Cortex of kidney (tissue), 1 donor: ENCODE measurements at places on chromosomes 4 and X.

GRCh38 chr4:18049446-18049845 is 27.9 kb upstream of the LCORL start:
- DNase-seq = no peak

DNA sequence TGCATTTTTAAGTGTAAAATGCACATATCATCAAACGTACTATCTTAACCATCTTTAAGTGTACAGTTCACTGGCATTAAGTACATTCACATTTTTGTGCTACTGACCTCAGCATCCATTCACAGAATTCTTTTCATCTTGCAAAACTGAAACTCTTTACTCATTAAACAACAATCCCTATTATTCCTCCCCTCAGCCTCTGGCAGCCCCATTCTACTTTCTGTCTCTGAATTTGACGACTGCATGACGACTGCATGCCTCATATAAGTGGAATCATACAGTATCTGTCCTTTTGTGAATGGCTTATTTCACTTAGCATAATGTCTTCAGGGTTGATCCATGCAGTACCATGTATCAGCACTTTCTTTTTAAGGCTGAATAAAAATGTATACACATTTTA is 38.7 kb downstream of the CNKSR2 start:
- no peak for DNase-seq

GRCh38 chrX:1094566-1095333 is 117.7 kb downstream of the CRLF2 start:
- DNase-seq = no peak

DNA sequence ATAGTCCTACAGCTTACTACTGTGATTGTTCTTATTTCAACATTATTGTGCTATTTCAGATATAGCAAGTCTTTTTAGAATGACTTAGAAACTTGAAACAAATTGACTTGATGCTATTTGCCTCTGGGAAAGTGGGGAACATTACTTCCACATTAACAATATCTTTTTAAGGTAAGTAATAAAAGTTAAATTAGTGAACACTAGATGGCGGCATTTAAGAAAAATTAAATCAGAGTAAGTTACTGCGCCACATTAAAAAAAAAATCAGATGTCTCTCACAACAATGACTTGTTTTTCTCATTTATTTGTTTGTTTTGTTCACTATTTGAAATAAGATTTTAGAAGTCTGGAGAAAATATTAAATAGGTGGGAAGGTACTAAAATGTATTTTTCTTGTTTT is 1026.9 kb upstream of the SLIT2 start:
- no peak for DNase-seq

GRCh38 chrX:2450681-2451080 is 50.1 kb downstream of the DHRSX start:
- DNase-seq = no peak
